ENCODE measurements at places on chromosomes 5 and 9.
A peak's percentile ranks its signal among the peaks of the same experiment; 100 is the strongest.

DNA sequence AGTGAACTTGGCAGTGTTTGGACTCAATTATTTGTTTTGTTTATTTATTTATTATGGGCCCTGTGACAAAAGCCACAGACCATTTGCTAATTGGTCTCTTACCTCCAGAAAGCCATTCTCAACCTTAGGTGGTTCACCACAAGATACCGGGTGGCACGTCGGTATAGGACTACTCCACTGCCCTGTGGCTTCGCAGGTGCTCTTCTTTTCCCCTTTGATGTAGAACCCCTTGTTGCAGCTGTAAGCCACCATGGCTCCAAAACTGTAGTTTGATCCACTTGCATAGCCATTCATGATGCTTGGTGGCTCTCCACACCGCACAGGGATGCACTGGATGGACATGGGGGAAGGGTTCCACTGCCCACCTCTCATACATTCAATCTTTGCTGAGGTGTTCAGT, 73.3 kb upstream of the TXNDC8 start:
- DNase-seq: no peak

- DNase-seq: no peak
Measured at GRCh38 chr9:134221273-134222017, 57.1 kb upstream of the RNU6ATAC start.

DNA sequence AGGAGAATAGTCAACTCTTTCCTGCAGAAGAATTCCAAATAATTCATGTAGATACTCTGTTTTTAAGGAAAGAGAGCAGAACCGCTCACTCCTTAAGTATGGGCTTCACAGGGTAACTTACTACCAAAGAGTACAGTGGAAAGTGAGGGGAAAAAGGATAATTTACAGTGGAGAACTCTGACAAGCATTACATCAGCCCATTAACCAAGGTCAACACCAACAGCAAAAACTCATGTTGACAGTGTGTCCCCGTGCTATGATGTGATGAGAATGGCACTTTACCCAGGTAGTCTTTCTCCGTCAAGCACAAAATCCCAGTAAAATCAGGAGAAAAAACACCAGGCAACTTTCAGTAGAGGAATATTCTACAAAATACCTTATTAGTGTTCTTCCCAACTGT, 104.3 kb downstream of the ADCY2 start:
- DNase-seq: no peak

DNA sequence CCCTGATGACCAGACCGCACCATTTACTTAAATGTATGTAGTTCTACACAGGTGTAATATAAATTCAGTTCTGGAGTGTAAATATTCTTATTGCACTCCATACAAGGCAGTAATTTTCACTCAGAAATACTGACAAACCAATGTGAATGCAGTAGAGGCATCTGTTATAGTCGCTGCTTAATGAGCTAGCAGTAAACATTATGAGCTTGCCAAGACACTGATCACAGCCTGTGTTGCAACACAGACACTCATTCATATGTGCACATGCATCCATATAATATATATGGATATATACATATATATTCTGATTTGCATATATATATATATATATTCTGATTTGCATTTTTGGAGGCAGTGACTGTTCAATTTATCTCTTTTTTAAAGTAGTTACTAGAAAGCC, 435.1 kb upstream of the ST8SIA4 start:
- DNase-seq: no peak

DNA sequence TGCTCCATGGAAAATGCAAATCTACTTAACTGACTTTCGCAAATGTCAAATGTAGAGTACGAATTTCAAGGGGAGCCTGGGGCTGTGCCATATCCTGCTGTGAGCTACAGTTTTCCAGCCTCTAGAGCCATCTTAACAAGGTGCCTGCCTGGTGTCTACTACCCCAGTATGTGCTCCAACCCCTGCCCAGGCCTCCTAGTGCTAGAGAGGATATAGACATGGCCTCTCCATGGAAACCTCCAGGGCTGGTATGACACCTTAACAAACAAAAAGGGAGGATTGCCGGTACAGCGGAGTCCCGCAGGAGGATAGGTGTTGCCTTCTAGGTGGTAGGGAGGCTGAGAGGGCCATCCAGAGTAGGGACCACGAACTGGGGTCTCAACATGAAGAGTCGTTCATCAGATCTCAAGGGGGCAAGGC, 13.6 kb upstream of the IL3 start:
- no peak for DNase-seq

- no peak for DNase-seq
Measured at GRCh38 chr5:157799578-157799977, 56.1 kb downstream of the LSM11 start.

DNA sequence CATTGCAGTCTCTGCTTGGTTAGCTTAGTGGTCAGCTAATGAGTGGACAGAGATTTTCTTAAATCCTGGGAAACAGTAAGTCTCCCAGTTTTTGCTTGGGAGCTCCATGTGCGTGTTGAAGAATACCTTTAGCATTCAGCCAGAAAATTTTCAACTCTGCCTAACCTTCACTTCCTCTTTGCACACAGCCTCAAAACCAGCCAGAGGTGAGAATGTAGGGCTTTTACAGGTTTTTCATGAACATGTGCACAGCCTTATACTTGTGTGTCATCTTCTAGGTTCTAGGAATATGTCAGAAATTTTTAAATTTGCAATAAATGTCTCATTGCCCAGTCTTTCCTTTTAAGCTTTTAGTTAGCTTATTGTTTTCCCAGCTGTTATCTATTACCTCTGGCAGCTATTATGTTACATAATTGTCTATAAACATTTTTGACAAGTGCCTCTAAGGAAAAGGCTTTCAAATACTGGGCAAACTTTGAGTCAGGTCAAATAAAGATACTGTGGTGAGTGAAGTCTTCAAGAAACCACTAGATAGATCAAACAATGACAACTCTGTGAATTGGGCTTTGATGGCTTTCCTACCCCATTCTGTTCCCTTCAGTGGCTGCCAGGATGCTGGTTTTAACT, 12.7 kb downstream of the ADGRV1 start:
- no peak for DNase-seq

- DNase-seq: no peak
Measured at GRCh38 chr5:112390327-112390726, 28.8 kb downstream of the EPB41L4A start.

DNA sequence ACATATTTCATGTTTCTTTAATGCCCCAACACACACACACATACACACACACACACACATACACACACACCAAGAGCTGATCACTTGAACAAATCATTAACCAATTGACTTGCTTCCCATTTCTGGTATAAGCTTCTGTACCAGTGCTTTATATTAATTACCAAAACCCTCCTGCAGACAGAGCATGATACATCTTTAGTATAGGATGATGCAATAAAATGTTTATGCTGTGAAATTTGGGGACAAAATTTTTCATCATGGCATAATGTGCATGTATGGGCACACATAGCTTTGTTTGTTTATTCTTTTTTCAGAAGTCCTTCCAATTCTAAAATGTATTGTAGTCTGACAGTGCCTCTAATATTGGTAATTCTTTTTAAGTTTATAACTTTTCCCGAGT, 34.5 kb downstream of the SLC1A3 start:
- no peak for DNase-seq

DNA sequence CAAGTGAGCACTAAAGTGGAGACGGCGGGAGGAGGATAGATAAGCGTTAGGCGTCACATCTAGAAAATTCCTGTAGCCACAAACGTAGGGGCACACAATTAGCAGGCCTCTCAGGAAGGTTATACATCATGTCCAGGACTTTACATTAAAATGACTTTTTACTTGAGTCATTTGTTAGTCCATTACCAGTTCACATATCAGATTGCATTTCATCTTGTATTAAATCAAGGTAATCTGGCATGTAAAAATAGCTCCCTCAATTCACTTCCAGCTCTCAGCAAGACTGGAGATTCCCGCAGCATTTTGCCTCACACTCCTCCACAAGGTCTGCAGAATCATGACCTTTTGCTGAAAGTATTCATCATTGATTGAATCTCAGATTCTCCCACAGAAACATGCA, 118.8 kb downstream of the PRDM6 start:
- no peak for DNase-seq

DNA sequence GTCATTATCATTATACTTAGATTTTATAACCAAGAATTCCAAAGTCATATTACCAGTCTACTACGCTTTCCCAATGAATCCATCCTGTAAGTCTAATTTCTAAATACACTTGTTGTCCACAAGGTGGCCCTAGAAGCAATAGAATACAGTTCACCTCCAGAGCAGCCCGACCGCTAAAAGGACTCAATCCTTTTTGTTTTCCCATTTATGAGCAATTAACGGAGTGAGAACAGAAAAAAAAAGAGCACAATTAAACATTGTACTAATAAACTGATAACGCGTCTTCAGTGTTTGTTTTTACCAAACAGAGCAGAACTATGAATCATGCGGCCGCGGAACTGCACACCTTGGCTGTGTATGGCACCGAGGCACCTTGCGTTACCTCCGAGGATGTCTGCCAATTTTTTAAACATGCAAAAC, 160.7 kb upstream of the DAPK1 start:
- peak; percentile 73 for DNase-seq

- no peak for DNase-seq
Measured at GRCh38 chr5:114070093-114070722, 291.7 kb upstream of the KCNN2 start.

DNA sequence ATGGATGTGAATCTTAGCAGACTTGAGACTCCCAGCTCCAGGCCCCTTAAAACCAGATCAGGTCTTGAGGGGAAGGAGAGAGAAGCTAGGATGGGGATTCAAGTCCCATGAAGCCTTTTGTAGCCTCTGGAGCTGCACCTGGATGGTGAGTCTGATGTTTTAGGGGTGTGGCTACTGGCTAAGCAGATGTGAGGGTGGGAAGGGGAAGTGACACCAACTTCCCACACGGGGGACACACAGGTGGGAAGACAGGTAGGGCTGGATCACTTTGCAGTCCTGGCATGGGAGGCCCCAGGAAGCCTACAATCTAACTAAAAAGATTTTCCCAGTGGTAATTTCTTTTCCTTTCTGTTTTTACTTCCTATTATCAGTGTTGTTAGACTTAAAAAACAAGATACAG, 38.7 kb upstream of the UBAP2 start:
- no peak for DNase-seq

DNA sequence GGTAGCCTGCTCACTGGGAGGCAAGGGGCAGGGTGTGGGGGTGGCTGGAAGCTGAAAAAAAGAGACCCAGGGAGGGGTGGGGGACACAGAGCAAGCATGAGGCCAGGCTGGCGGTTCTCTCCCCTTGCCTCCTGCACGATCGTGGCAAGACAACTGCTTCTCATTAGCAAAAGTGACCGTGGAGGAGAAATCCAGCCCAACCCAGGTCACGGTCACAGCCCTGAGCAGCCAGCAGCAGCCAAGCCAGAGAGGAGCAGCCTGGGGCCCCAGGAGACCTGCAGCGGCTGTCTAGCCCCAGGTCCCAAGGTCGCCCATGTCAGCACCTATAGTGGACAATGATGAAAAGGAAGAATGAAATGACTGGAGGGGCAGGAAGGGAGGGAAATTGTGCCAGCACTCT, 89.1 kb downstream of the NRG2 start:
- DNase-seq: no peak

GRCh38 chr5:171421331-171422262, 2.1 kb downstream of the FGF18 start:
- DNase-seq: no peak

GRCh38 chr9:71760901-71761300, 7.4 kb downstream of the CEMIP2 start:
- no peak for DNase-seq

- DNase-seq: no peak
Measured at GRCh38 chr9:98864281-98865174, 57.1 kb downstream of the GALNT12 start.

DNA sequence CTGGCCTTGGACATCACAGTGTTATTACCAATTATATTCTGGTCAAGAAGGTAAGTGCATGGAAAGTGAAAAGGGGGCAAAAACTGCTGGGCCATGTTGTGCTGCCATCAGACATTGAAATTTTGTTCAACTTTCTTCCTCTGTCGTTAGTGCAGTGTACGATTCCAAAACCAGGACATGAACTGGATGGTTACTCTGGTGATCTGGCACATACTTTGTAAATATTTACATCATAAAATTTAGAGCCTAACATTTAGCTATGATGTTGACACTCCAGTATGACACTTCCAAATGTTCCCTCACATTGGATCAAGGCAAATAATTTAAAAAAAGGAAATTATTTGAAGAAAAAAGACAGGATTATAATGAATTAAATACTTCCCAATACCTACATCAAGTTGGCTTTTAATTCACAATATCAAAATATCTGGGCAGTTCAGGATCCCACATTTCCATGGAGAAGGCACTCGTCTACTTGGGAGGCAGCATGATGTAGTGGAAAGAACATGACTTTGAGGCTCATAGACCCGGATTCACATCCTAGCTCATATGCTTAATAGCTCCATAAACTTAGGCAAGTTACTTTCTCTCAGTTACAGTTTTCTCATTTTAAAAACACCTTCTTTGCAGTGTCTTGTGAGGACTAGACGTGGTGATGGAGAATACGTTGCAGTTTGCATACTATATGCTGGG, 342.5 kb upstream of the MPDZ start:
- DNase-seq: no peak
